Lower leg skin (tissue), 4 donors: ENCODE measurements at places on chromosomes 7 and 10.

DNA sequence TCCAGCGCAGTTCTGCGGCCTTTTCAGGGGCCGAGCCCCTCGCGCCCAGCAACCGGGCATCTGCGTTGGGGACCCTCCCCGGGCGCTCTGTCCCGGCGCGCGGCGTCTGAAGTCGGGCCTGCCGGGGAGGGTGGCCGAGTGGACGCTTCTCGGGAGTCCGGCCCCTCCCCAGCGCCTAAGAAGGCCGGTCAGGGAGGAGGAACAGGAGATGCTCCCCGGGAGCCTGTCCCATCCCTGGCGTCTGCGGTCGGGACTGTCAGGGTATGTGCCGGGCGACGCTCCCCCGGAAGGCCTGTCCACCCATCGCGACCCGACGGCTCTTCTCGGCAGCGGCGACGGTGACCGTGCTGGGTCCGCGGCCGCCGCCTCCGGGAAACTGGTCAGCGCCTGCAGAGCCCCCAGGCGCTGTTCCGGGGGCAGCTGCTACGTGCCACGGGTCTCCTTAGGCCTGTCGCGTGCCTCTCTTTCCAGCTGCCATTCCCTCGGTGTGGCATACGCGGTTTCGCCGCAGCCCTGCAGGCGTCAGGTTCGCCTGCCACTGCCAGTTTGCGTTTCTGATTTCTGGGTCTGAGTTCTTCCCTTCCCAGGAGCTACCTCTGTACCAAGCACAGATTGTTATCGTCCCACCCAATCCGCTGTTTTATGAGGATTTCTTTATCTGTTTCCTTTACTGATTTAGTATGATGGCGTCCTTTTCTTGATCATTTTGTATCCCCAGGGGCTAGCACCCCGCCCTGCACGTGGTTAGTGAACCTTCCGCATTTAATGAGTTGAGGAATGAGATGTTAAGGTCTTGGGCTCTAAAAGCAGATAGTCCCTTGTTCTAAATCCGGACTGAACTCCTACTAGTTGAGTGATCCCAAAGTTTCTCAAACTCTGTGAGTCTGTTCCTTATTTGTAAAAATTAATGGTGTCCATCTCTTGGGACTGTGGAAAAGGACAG is 782 bp downstream of the IFIT5 start:
- DNase-seq = peak; percentile 91

- no peak for DNase-seq
Measured at GRCh38 chr10:80090121-80090520, 11.7 kb downstream of the TMEM254 start.

GRCh38 chr10:127945341-127945758 is 38.4 kb downstream of the PTPRE start:
- DNase-seq = peak; percentile 52

DNA sequence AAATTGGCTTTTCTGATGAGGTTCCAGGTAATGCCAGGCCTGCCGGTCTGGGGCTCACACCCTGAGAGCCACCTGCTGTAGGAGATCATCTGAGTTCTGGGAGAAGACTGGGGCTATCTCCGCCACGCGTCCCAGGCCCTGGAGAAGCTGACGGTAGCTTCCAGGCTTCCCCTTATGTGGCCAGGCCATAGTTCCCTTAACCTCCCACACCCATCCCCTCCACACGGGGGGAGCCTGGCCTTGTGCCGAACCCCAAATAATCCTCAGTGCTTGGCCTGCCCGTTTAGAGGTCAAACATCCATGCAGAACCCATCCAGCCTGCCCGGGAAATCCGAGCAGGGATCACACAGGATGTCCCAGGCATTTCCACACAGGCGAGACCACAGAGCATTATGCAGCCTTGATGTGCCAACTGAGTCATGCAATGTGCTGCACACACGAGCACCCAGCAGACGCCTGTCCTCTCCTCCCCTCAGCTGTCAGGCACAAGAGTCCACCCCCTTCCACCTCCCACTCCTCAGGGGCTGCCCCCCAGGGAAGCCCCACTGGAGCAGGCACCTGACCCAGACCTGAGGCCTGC is 176.2 kb downstream of the PRKAG2 start:
- no peak for DNase-seq

GRCh38 chr7:38833329-38833728 is 75.7 kb downstream of the VPS41 start:
- DNase-seq = no peak

DNA sequence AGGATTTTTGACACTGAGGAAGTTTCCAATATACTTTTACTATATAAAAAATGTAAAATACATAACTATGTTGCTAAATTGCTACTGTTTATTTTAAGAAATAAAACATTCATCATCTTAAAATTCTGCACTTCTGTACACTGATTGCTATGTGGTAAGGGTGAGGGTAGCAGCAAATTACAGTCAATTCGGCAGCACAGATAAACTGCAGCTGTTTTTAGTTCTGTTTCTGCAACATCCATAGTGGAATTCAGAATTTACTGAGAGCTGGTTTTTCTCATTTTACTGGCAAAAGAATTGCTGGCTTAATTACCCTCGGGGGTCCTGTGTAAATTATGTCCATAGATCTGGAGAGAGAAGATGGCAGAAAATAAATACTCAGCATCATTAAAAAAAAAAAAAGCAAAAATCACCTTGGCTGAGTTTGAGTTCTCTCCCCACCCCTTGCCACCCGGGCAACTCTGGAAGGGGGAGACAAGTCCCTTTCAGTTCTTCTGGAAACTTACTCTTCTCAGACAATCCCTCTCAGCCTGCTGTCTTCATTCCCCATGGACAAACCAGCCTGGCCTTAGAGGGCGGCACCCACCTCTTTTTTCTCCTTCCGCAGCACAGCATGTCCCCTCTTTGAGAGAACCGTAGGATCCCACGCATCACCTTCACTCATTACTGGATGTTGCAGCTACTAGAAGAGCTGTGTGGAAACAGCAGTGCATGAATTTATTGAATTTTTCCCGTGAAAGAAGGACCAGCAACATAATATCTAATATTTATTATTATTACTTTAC is 501.1 kb upstream of the CELF2 start:
- no peak for DNase-seq

DNA sequence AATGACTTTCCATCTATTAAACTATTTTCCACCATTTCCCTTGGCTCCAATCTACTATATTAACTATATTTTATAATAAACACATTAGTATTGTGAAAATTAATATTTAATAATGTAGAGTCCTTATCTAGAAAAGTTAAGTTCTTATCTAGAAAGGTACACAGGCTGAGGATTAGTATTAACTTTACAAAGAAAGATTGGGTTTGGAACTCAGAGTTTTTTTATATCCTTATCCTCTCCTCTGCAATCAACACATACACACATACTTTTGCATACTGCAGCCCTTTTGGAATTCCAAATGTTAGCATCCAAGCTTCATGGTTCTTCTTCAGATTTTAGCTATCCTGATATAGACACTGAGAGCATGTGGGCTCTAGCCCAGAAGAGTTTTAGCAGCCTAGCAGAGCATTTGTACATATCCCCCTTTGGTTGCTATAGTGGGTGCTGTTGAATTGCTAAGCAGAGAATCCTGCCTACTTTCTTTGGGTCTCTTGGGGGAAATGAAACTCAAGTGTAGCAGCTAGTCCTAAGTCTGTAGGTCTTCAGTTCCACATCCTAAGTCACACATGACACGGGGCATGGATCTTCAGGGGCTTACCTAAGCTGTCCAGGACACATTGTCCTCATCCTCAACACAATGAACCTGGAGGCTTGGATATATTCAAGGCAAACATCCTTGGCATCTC is 874.6 kb downstream of the LRMDA start:
- no peak for DNase-seq

DNA sequence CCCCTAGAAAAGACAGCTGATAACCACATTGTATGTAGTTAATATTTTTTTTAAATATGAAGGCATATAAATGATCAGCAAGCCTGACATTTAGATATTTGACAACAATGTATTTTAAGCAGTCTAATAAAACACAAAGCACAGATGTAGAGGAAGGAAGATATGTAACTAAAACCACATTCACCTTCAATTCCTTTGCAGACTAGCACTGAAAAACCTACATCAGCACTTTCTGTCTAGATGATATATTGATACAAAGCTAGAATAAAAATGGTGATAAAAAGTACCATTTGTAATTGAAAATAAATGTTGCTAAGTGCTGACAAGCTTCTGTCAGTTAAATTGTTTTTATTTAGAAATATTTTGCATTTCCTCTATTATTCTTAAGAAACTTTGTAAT is 153.6 kb downstream of the IMMP2L start:
- DNase-seq = no peak

- DNase-seq = no peak
Measured at GRCh38 chr7:16317406-16317805, 103.9 kb downstream of the CRPPA start.

DNA sequence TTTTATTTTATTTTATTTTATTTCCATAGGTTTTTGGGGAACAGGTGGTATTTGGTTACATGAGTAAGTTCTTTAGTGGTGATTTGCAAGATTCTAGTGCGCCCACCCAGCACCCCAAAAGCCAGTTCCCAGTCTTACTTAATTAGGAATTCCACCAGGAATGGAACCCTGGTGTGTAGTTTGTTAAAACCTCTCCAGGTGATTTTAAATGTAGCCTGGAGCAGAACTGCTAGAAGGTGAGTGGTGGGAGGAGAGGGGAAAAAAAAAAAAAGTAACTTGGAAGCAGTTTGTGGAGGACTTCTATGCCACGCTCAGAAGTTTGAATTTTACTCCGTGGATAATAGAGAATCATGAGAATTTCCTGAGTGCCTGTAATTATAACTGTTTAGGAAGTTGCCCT is 5.5 kb upstream of the TEX47 start:
- no peak for DNase-seq

DNA sequence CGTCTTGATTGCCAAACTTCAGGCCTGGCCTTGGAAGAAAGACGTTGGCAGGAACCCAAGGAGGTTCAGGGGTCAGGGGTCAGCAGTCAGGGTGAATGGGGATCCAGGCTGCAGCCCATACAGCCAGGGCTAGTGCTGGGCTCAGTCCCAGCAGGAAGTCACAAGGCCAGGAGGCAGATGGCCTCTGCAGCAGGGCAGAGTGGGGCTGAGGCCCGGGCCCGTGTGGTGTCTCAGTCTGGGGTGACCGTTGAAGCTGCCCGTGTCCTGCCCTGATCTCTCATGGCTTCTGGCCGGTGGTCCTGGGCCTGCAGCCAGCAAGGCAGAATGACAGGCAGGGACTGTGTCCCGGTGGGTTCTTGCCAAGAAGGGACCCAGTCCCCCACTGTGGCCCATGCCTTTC is 26.6 kb upstream of the PURB start:
- no peak for DNase-seq

GRCh38 chr7:130273933-130274255 is 7.2 kb downstream of the CPA2 start:
- DNase-seq = no peak

GRCh38 chr7:114539575-114539974 is 125.0 kb downstream of the FOXP2 start:
- DNase-seq = no peak

- no peak for DNase-seq
Measured at GRCh38 chr7:52297128-52297527, 738.3 kb upstream of the POM121L12 start.

- DNase-seq = no peak
Measured at GRCh38 chr10:33465747-33466146, 131.3 kb upstream of the NRP1 start.

GRCh38 chr10:7315906-7316305 is 94.9 kb downstream of the SFMBT2 start:
- peak; percentile 31 for DNase-seq

- no peak for DNase-seq
Measured at GRCh38 chr10:3347413-3348182, 175.0 kb upstream of the PITRM1 start.

DNA sequence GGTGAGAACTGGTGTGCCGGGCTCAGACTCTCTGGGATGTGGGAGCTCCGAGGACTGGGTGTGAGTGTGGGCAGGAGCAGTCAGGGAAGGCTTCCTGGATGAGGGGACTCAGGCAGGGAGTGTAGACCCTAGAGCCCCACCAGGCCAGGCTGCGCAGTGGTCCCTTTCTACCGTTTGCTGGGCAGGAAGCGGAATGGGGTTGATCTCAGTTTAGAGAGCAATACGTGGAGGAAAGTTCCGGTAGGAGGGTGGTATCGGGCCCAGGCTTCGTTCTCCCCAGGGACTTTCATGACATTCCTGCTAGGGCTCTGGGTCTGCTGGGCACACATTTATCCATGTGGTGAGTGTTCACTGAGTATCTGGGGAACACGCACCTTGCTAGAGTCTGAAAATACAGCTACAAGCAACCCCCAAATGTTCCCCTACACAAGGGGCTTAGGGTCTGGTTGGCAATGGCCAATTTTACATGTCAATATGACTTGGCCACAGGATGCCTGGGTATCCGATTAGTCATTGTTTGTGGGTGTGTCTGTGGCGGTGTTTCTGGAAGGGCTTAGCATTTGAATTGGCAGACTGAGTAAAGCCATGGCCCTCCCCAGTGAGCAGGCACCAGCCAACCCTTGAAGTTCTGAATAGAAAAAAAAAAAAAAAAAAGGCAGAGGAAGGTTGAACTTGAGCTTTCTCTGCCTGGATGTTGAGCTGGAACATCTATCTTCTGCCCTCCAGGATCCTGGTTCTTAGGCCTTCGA is 20.8 kb downstream of the GHRHR start:
- peak; percentile 74 for DNase-seq

DNA sequence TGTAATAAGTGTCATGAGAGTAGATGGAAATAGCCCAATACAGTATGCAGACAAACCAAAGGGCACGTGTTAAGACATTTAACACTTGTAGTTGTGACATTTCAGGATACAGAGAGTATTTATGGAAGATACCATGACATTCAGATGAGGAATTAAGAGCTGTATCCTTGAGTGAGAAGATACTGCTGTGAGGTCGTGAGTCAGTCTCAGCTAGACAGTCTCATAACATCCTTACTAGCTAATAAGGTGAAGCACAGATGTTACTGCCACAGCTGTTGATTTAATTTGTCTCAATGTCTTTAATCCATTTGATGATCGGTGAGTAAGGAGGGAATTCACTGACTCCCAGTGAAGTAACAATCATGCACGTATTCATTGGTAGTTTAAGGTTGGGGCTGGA is 288.0 kb upstream of the AKR1E2 start:
- no peak for DNase-seq

DNA sequence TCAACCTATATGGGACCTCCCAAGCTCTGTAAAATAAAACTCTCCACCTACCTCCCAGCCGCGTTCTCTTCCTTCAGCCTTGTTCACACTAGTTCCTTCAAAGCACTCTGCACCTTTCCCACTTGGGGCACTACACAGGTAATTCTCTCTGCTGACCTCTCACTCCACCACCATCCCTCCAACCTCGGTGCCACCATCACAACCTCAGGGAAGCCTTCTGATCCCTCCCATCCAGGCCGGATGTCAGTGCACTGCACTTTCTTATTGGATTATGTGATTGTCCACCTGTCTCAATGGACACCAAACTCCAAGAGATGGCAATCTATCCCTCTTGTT is 7.0 kb downstream of the LARP4B start:
- DNase-seq = no peak

GRCh38 chr10:68103261-68103878 is 5.9 kb upstream of the MYPN start:
- no peak for DNase-seq

- no peak for DNase-seq
Measured at GRCh38 chr7:34158368-34159153, 253.2 kb downstream of the BMPER start.
